ENCODE measurements at places on chromosomes 16 and 17. TPM values are rescaled to one million over a fixed set of nuclear protein-coding genes. Genes with fewer than 3 reads are reported as not detected.

DNA sequence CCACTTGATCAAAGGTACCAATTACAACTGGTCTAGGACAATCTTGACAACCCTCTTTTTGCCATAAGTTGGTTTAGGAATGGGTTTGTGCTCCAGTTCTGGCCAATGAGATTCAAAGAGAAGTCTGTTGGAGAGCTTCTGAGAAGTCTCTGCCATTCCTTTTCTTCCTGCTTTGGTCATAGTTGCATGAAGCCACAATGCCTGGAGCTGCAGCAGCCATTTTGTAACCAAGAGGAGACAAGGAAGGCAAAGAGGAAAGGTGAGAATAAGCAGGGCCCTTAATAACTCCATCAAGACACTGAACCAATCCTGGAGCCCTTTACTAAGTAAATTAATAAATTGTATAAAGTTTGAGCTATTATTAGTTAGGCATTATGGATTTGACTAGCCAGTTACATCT, 3.4 kb upstream of the C17orf50 start:
- DNase-seq = no peak

DNA sequence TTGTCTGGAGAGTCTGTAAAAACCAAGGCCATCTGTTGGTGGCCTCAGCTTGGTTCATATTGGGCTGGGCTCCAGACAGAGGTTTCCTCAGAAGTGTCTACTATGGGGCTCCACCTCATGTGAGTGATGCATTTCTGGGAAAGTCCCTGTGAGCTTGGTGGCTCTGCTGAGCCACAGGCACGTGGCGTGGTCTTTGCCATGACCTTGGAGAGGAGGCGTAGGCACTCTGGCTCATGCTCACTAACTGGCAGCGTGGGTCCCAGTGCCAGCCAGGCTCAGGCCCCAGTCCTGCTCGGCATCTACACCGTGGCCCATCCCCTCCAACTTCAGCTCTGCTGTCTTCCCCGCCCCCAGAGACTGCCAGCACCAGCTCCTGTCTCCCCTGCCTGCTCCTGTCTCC, 10.7 kb upstream of the SMTNL2 start:
- no peak for DNase-seq

DNA sequence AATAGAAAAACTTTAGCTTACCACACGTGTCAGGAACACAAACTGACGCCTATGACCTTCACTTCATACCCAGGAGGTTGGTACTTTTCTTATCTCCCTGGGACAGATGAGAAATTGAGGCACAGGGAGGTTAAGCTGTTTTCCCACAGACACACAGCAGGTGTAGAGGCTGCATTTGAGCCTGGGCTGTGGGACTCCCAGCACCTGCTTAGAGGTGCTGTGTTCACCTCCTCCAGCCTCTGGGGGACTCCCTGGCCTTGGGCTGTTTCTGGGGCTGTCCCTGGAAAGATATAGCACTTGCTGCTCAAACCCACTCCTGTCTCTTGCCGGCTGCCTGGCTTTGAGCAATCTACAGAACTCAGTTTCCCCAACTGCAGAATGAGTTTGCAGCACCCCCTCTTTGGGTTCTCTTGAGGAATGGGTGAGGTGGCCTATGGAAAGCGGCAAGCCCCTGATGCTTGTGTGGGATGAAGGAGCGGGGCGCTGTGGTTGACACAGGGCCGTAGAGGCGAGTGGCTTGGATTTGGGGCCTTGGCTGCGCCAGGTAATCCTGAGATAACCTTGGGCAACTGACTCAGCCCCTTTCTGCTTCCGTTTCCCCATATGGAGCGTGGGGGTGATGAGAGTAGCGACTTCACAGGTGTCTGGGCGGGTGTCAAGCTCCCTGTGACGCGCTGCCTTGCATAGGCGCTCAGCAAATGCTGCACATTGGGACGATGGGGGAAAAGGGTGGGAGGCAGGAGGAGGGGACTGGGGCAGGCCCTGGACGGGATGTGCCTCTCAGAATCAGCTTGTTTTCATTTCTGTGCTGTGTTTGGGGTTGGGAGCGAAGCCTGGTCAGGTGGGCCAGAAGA, 104.5 kb upstream of the CIBAR2 start:
- DNase-seq = no peak

The SHCBP1 gene
- total RNA-seq = 2.5 TPM

DNA sequence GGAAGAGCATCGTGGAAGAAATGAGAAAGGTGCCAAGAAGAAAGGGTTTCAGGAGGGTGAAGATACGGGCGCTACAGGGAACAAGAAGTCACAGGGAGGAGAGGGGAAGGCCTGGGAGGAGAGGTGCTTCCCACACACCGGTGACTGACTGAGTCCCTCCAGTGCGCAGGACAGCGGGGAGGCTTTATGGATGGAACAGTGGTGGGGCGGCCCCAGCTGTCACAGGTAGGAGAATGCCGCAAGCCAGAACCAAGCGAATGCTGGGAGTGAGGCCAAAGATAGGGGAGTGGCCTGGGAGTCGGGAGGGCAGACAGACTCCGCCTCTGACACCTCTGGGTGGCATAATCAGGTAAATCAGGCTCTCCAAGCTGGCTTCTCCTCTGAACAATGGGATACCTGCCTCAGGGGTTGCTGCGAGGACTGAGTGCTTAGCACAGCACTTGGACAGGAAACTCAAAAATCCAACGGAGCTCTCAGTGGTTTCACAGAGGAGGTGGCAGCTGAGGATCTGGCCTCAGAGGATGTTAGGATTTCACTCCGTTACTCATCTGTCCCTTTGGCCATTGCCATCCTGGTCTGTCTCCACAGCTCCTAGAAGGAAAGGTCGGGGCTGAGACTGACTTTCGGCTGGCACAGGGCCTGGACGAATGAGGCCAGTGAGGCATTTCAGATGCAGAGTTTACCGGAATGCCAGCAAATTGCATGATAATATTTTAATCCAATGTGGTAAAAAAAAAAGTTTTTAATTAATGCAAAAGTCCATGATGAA, 717 bp upstream of the CNP start:
- peak; percentile 84 for DNase-seq

The SLC26A11 gene
- total RNA-seq = 10.0 TPM

DNA sequence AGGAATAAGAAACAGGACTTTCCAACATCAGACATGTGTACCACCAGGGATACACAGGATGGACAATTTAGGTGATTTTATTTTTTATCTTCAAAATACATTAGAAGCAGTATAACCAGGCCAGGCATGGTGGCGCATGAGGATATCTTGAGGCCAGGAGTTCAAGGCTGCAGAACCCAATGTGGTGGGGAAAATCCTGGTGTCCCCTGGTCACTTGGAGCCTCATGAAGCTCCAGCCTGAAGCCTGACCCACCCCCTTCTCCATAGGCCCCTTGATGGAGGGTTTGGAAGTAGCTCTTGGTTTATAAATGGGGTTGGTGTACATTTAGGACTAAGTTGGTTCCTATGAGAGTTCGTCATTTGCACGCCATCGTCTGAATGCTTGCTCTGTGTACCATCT, 88.6 kb downstream of the MYH11 start:
- DNase-seq = no peak

DNA sequence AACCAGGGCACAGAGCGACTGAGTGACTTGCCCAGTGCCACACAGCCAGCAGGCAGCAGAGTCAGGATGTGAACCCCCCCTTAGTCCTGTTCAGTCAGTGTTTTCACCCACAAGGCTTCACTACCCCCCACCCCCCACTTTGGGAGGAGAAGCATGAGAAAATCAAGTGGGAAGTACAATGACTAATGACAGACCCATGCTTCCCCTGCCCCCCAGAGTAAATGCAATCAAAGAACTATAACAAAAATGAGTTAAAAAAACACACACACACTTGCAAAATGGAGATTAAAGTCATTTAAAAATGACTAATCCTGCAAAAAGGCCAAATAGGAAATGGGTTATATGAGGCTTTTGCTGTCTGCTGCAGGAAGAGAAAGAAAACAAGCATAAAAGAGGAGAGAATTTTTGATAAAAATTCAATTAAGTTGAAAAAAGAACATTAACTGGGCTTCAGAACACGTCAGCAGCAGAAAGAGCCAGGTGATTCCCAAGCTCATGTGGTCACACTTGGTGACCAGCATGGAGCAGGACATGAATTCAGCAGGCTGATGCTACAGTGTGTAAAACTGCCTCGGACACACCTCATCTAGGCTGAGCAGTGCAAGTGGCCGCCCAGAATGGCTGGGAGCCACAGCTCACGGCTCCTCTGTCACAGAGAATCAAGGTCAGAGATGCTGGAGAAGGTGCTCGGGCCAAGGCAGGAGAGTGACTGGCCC, 212.3 kb downstream of the ZNF423 start:
- peak; percentile 79 for DNase-seq

The HOXB5 gene
- total RNA-seq = 1.1 TPM

- DNase-seq = no peak
These were observed 24.4 kb downstream of the ARHGAP17 start for GRCh38 chr16:24990803-24991202.

- no peak for DNase-seq
These were observed 79.1 kb downstream of the GPR139 start for GRCh38 chr16:19994466-19995170.

DNA sequence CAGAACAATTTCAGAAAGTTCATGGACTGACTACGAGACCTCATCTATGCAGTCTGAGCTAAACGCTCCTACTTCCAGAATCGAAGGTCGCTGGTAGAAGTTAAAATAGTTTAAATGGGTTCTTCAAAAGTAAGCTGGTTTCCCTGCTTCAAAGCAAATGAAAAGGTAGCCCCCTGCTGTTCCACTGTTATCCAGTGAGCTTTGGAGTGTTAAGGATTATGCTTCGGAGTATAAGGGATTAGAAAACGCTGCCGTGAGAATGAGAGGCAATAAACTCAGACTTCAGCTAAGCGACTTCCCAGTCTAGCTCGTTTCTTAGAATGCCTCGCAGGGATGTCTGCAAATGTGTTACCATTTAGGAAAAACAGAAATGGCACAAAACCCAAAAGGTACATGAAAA, 12.4 kb downstream of the MLYCD start:
- no peak for DNase-seq

The KRT10 gene
- 36.9 TPM for total RNA-seq

DNA sequence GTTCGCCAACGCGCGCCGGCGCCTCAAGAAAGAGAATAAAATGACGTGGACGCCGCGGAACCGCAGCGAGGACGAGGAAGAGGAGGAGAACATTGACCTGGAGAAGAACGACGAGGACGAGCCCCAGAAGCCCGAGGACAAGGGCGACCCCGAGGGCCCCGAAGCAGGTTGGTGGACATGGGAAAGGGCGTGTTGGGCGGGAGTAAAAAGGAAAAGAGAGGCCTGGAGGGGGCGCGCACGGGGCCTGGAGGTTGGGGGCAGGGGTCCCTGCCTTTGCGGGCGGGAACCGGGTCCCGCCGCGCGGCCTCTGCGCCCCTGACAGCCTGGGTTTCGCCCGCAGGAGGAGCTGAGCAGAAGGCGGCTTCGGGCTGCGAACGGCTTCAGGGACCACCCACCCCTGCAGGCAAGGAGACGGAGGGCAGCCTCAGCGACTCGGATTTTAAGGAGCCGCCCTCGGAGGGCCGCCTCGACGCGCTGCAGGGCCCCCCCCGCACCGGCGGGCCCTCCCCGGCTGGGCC, 2.1 kb downstream of the IRX5 start:
- DNase-seq = no peak

DNA sequence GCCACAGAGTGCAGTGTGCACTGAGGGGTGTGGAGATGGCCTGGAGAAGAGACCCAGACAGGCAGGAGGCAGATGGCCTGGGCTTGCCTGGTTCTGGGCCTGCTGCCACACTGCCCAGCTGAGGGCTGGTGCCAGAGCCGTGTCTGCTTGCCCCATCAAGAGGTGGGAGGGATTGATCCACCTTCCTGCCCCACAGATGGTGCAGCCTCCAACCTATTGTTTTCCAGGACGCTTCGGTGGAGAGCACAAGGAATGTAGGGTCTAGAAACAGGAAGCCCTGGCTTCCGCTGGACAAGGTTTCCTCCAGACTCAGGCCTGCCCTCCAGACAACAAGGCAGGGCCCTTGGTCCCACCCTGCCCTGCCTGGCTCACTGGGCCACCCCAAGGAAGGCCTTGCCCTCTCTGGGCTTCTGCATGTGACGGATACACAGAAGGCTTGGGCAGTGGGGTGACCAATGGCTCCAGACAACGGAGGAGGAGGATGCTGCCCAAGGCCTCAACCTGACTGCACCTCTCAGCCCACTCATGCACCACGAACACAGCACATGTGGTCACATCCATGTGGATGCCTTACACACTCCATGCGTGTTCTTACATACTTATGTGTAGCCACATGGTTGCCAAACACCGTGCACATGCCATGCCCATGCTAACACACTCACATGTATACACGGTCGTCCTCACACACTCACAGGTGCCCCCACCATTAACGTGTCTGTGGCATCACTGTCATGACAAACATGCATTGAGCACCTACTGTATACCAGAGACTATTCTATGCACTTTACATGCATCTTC, 6.5 kb upstream of the CDH5 start:
- DNase-seq = no peak

DNA sequence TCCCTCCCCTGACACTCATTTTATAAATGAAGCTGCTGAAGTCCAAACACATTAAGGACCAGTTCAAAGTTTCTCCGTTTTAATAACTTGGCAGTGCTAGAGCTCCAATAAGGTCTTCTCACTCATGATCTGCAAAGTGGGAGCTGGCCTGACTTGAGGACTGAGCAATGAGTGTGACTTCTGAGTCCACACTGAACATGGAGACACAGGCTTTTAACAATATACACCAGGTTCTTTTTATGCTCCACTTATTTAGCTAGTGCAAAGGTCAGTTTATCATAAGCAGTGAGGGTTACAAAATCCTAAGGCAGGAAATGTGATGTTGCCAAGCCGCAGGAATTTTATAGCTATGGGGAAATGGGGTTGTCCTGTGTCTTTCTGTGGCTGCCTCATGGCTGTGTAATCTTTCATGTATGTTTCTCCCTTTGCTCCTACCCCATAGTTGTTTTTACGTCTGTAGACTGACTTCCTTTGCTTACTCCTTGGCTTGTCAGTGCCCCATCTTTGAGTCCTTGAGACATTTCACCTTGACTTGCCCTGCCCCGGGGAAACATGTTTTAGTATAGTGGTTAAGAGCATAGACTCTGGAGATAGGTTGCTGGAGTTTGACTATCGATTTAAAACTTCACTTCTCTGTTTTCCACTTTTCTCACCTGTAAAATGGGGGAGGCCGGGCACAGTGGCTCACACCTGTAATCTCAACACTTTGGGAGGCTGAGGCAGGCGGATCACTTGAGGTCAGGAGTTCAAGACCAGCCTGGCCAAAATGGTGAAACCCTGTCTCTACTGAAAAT, 12.2 kb upstream of the MMD start:
- no peak for DNase-seq

DNA sequence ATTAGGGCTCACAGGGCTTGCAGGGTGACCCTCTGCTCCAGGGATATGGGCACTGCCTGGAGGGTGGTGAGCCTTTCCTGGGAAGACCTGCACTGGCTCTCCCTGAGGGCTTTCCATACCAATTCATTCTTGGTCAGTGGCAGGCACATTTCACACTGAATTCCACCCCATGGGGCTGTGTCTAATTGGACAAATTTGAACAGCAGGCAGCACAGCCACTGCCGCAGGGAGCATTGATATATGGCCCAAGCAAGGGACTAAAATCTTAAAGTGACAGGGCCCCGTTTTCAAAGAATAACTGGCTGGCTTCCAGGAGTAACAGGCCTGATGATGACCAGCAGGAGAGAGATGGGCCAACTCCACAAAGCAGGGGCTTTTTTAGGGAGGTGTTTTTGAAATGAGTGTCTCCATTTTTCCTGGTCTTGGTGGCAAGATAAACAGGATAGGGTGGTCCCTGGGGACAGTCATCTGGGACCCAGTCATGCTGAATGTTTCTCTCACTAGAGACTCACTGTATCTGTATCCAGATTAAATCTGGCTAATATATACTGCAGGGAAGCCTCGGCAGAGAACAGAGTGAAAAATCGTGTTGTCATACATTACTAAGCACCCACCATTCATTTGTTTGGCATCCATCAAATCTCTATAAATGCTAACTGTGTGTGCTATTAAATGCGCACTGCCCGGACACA, 74.1 kb upstream of the TBX2 start:
- DNase-seq = no peak

The SLC13A2 gene
- total RNA-seq = 0.14 TPM
